Midbrain (tissue), 1 donor: ENCODE measurements at places on chromosomes 5 and 9.

DNA sequence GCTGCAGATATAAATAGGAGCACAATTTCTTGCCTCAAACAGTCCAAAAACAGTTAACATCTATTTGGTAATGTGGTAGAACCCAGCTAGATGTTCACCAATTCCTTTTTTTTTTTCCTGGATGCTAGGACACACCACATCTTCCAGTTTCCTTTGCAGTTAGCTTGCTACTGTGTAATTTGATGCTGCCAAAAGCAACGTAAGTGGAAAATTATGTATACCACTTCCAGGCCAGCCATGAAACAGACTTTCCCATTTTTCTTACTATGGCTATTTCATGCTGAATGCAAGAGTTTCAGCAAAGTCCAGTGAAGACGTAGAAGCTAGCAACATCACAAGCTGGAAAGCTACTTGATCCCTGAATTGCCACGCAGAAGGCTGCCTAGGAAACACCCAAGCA, 667.2 kb downstream of the TLE1 start:
- DNase-seq: no peak

GRCh38 chr9:136750526-136750925, 2.2 kb upstream of the LCN6 start:
- DNase-seq: no peak

GRCh38 chr9:83154821-83155220, 91.9 kb upstream of the RASEF start:
- DNase-seq: no peak

GRCh38 chr9:101795147-101795546, 56.7 kb upstream of the GRIN3A start:
- no peak for DNase-seq

DNA sequence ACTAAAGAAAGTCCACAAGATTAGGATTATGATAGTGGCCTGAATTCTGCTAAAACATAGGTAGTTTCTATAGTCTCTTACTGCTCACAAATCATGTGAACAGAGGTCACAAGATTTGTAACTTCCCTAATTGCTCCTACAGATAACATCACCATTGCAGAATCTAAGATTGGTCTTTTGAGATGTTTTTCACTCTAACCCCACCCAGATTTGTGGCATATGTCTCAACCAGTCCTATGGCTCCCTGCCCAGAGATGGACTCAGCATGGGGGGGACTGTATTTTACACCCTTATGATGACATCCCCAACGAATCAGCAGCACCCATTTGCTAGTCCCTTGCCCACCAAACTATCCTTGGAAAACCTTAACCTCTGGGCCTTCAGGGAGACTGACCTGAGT, 1046.2 kb downstream of the CDH12 start:
- DNase-seq: no peak

DNA sequence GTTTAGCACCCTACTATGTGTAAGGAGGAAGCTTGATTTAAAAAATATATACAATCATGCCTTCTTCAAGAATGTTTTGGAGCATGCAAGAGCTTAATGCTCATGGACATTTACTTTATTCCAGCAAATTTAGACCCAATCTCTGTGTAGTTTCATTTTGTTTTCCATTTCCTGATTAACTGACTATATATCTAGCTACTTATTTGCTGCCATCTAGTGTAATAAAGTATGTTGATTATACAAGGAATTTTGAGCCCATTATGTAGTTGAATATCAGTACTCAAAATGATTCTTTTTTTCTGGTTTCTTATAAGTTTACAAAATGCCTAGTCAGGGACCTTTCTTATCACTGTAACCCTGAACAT, 100.0 kb upstream of the CCDC152 start:
- DNase-seq: no peak

DNA sequence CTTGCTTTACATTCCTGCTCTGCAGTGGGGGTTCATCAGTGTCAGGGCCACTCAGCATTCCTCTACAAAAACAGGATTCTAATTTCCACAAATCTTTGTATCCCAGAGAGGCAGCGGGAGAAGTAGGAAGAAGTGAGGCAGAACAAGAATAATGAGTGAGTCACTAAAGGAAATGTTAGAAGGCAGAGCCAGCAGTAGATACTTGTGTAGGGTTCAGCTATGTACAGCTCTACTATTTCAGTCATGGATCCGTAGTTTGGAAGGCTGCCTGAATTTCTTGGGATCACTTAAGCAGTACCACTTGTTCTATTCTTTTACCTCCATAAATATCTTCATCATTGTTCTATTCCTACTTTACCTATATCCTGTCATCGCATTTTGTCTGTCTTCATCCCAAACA, 246.3 kb upstream of the TLE4 start:
- DNase-seq: no peak

- DNase-seq: peak; percentile 8
These were observed 21.1 kb downstream of the VCP start for GRCh38 chr9:35051069-35051967.

- no peak for DNase-seq
These were observed 56.6 kb downstream of the CAMSAP1 start for GRCh38 chr9:135850737-135851136.

- no peak for DNase-seq
These were observed 371.0 kb downstream of the PRELID2 start for GRCh38 chr5:145464171-145464570.

GRCh38 chr5:67639976-67640375, 443.4 kb upstream of the CD180 start:
- no peak for DNase-seq

- no peak for DNase-seq
These were observed 185.6 kb upstream of the DMRT1 start for GRCh38 chr9:655875-656274.

- no peak for DNase-seq
These were observed 111.9 kb downstream of the ROR2 start for GRCh38 chr9:91837981-91838731.

DNA sequence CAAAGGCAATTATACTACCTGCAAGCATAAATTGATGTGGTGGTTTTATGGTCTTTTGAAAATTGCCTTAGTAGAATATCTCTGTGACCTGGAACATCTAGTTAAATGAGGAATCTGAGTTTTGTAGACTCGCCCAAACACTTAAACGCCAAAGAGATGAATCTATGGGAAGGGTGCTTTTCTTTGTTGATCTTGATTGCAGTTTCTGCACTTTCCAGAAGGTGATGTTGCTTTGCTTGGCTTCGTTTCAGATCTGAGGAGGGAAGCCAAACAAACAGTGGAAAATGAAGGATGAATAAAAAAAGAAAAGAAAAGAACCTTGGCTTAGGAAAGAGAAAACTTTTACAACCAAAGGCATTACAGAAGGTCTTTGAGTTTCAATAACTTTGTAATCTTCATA, 1021.2 kb downstream of the NR2F1-AS1 start:
- no peak for DNase-seq

DNA sequence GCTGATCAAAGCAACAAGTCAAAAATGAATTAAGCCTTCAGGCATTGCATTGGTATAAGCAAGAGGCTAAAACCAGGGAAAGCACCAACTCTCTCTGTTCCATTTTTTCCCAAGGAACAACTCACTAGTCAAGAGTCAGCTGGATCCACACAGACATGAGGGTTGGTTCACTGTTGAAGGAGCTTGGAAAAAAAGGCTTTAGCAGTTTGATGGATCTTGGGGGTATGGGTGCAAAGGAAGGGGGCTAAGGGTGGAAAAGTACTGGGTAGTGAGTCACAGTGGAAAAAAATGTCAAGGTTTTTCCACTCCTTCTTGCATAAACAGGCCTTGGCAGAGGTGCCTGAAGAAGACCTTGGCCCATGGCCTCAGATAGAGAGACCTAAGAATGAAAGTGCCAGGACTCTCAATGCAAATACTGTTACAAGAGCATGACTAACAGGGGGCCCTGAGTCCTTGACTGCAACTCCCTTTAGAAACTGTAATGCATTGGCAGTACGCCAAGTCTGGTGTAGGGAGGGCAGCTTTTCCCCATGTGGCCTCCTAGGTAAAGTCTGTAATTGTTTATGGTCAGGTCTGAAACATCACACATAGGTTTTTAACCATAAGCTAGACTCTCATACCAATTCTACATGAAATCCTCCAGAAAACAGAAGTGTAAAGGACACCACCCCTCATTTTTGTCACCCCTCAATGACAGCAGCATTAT, 23.7 kb downstream of the ACTL7A start:
- no peak for DNase-seq

DNA sequence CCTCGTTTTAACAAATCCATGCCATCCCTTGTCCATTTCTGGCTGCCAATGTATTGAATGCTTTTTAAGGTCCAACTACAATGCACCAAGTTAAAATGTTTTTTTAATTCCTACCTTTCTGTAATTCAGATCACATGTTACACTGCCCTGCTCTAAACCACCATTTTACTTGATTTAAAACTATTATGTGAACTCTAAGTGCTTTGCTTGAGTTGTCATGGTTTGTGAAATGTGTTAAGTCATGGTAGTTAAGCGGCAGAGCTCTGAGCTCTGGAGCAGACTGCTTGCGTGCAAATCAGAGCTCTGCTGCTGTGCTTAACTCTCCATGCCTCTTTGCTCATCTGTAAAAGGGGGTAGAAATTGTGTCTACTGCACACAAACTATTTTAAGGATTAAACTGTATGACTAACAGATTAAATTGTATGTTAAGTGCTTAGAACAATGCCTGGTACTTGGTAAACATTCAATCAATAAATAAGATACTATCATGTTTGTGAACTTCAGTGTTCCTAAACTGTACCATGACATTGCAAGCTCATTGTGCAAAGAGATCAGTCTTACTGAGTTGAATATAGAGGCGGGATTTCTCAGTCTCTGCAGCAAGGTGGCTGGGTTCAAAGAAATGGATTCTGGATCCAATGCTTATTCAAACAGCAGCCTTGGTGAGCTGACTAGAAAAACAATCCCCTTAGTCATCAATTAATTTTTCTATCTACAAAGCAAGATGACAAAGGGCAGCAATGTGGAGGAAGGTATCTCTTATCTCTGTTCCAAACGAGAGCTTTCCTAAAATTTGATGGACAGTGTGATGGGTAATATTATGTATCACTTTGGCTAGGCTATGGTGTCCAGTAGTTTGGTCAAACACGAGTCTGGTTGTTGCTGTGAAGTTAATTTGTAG, 16.1 kb upstream of the CMBL start:
- no peak for DNase-seq

DNA sequence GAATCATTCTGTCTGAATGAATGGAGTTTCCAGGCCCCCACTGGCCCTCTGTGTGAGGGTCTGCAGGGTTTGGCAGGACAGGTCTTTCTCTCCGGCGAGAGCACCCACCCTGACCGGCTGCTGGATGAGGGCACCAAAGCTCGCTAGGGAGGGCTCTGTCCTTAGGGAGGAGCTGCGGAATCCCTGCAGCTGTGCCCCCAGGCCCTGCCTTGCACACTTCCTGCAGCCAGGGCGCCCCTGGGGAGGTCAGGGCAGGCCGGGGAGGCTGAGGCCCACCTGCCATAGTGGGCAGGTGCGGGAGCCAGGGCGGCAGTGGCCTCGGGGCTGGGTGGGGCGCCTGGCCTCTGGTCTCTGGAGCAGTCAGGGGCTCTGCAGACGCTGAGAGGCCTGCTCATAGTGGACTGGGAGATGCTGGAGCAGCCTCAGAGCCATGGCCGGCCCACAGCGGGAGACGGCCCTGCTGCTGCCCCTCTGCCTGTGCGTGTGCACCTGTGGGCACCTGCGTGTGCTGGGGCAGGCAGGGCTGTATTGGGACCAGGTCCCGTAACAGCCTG, 36.1 kb downstream of the EXOC3 start:
- DNase-seq: no peak

GRCh38 chr9:81470864-81471263, 218.5 kb downstream of the TLE1 start:
- DNase-seq: no peak

GRCh38 chr5:148746826-148747535, 79.4 kb upstream of the ADRB2 start:
- DNase-seq: no peak

DNA sequence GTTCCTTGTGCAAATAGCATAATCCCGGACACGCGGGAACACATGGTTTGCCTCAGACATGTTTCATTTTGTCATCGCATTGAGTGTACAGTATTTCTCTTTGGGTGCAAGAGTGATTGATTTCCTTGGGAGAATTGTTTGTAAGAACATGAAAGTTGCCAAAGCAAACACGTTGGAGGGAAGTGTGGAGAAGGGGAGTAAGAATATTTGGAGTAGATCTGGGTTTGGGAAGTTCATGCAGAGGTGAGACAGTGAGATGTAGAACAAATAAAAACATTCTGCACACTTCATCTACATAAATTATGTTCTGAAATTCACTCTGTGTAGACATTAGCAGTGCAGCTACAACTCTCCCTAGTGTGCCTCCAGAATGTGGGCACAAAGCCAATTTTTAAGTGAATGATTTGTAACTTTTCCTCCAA, 24.0 kb downstream of the FOXD1 start:
- DNase-seq: no peak

GRCh38 chr5:137341831-137342230, 157.3 kb downstream of the SPOCK1 start:
- no peak for DNase-seq

- no peak for DNase-seq
These were observed 63.9 kb downstream of the CETN3 start for GRCh38 chr5:90345684-90346083.

DNA sequence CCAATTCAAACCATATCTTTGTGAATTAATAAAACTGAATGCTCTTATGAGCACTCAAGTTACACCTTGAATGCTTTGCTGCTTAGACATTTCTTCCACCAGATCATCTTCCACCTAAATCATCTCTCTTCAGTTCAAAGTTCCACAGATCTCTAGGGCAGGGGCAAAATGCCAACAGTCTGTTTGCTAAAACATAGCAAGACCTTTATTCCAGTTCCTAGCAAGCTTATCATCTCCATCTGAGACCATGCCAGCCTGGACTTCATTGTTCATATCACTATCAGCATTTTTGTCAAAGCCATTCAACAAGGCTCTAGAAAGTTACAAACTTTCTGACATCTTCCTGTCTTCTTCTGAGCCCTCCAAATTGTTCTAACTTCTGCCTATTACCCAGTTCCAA, 119.8 kb downstream of the GIN1 start:
- no peak for DNase-seq

GRCh38 chr5:61811052-61811451, 479.0 kb downstream of the ZSWIM6 start:
- no peak for DNase-seq

- DNase-seq: no peak
These were observed 7.8 kb upstream of the OLFM1 start for GRCh38 chr9:135079676-135080075.

DNA sequence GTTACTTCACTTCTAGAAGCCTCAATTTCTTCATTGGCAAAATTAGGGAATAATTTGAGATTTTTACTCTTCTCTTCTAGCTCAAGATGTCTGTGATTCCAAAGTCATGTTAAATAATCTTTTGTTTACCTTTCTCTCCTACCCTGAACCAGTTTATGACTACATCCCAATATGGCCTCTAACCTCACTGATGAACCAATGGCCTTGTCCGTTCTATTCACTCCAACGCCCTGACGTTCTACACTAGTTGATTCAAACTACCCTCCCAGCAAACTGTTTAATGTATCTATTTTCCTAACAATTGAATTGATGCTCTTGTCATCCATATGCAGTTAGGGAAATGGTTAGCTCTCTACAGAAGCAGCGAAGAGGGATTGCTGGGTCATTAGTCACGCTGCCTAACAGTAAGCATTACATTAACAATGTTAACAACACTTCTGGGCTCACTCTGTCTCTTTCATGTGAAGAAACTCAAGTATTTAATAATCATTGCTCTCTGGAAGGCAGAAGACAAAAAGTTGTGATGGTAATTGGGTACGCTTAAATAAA, 38.0 kb downstream of the RAPGEF1 start:
- DNase-seq: no peak

- no peak for DNase-seq
These were observed 24.2 kb upstream of the TNFAIP8 start for GRCh38 chr5:119331566-119332095.
